LNCaP clone FGC (cell line): ENCODE measurements at places on chromosomes 7 and 10.

GRCh38 chr7:138768241-138768640, 29.6 kb upstream of the TMEM213 start:
- no peak for DNase-seq

GRCh38 chr7:127741764-127742375, 89.9 kb downstream of the SND1 start:
- no peak for DNase-seq

GRCh38 chr7:129163875-129164544, 19.5 kb downstream of the TSPAN33 start:
- peak; percentile 7 for DNase-seq

- DNase-seq = no peak
Measured at GRCh38 chr7:99005776-99006175, 127.4 kb downstream of the TRRAP start.

- DNase-seq = no peak
Measured at GRCh38 chr10:71079761-71080380, 132.5 kb upstream of the UNC5B start.

DNA sequence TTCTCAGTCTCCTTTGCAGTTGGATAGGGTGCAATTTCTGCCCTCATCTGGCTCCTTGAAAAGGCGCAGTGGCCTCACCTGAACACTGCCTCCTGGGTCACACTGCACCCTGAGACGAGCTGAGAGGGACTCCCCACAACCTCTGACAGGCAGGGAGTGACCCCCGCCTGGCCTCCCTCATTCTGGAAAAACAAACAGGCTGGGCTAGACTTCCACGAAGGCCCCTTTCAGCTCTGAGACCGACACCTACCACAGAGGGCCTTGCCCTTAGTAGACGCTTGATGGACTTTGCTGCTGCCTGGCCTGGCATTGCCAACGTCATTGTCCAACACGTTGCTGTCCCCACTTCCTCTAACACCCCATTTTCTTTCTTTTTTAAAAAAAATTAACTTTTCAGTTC, 8.6 kb downstream of the FAM241B start:
- no peak for DNase-seq

- DNase-seq = no peak
Measured at GRCh38 chr7:36015733-36016132, 137.3 kb upstream of the EEPD1 start.

DNA sequence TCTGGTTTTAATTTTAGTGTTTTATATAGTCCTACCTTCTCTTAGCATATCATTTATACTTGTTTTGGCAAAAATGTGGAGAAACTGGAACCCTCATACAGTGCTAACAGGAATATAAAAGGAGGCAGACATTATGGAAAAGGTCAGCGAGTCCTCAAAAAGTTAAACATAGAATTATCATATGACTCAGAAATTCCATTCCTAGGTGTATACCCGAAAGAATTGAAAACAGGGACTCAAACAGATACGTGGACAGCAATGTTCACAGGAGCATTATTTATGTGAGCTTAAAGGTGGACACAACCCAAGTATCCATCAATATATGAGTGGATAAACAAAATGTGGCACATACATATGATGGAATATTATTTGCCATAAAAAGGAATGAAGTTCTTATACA, 51.5 kb downstream of the VAX1 start:
- DNase-seq = no peak

DNA sequence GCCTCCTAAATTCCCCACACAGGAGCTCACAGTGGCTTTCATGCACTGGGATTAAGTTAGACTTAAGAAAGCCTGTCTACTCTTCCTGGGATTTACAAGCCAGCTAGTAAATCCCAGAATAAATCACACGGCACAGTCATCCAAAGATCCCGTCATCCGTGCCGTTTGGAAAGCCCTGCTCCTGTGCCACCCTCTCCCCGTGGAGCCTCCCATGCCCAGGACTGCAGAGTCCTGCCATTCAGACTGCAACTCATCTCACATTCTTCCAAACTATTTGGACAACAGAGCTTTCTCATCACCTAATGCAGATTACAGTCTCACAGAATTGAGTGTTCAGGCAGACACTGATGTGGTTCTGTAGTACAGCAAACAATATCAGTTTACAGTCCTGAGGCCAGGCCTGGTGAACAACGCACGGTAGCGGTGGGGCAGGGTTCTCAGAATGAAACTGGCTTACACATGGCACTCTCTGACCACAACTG, 166.5 kb downstream of the EGFR start:
- peak; percentile 55 for DNase-seq

DNA sequence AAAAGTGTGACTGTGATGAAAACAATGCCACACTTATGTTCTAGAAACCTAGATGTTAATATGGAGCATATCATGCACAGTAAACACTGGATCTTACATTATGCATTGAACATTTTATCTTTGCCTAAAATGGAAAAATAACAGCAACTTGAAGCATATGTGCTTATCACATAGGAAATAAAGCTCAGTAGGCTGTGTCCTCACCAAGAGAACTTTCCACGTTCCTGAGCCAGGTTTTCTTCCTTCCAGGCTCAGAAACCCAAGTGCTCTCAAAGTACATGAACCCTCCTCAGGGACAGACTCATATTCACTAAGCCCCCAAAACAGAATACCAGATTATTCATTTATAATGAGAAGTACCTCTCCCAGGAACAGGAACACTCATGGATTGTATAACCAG, 79.4 kb upstream of the PRKAR2B start:
- DNase-seq = no peak

- DNase-seq = peak; percentile 52
Measured at GRCh38 chr10:24360282-24361127, 151.6 kb downstream of the KIAA1217 start.

GRCh38 chr10:4001811-4002210, 216.8 kb upstream of the KLF6 start:
- no peak for DNase-seq

DNA sequence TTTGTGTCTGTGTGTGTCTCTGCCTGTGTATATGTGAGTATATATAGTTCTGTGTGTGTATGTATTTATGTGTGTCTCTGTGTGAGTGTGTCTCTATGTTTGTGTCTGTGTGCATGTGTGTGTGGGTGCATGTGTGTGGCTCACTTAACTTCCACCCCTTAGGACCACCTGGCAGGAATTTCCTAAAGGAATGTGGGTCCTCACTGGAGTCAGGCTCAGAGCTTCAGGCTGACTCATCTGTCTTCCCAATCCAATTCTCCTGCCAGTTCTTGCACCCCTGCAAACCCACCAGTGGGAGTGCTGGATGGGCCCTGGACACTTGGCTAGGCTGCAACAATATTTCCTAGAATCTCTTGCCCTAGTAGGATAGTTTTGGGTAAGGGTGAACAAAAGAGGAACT, 70.2 kb upstream of the GRB10 start:
- no peak for DNase-seq

- DNase-seq = no peak
Measured at GRCh38 chr7:68833422-68833821, 764.9 kb upstream of the AUTS2 start.

DNA sequence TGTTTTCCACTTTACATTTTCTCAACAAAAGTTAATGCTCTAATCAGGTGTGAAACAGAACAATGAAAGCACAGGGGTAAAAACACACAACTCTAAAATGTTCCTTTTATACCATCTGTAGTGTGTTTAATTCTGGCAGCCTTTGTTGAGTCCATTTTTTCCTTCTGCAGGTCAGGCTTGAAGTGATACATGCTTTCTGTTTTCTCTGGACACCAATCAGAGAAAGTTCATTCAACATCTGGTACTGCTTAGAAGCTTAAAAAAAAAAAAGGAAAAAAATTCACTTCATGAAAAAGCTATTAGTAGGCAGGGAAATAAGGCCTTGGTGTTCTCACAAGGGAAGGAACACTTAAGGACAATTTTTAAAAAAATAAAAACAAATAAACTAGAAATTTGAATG, 231.3 kb upstream of the RHOBTB1 start:
- no peak for DNase-seq

GRCh38 chr10:778626-779330, 89.3 kb upstream of the DIP2C start:
- no peak for DNase-seq

GRCh38 chr7:151060416-151061212, 1.2 kb downstream of the SLC4A2 start:
- DNase-seq = no peak

- DNase-seq = no peak
Measured at GRCh38 chr7:55065511-55066229, 46.9 kb downstream of the EGFR start.

DNA sequence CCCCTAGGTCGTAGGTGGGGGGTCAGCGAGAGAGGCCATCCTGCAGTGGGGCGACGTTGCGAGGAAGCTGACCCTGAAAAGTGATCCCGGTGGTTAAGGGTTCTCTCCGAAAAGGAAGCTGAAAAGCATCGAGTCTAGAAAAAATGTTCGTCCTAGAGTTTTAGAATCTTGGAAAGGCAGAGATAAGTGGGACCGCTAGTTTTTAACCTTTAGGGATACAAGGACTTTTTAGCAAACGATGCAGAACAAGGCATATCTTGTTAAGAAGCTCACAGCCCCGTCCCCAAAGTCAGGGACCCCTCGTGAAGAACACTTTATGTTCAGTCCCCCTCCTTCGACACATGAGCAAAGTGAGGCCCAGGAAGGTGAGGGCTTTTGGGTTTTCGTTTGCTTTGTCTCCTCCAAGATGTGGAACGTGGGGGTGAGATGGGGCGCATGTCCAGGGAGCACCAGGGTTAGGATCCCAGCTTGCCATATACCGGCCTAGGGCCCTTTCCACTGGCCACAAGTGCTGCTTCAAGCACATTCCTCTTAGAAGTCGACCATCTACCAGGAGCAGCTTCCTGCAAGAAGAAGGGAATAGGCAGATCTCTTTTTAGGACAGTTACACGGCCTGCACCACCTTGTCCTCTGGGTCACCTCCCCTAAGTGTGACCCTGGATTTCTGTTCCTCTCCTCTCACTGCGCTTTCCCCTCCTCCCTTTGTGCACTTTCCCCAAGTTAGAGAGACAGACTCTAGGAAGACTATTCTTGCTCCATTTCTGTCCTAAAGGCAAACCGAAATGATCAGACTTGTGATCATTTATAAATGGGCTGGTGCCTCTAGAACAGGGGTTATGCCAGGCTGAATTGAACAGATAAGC, 969 bp downstream of the SLC35G1 start:
- no peak for DNase-seq

DNA sequence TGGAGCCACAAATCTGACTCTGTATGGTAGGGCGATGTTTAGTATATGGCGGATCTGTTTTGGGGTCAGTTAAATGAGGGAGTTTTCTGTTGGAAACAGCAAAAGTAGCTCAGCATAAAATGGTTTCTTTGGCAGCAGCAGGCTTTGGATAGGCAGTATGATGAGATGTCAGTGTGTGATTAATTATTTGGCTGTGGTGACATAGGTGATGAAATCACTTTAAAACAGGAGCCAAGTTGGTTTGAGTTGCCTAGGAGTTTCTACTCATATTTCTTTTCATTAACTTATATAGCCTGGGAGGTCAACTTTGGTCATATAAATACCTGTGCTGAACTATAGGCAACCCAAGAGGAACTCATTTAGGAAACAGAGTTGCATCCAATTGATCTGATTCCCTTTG, 291.2 kb downstream of the LRMDA start:
- DNase-seq = no peak

DNA sequence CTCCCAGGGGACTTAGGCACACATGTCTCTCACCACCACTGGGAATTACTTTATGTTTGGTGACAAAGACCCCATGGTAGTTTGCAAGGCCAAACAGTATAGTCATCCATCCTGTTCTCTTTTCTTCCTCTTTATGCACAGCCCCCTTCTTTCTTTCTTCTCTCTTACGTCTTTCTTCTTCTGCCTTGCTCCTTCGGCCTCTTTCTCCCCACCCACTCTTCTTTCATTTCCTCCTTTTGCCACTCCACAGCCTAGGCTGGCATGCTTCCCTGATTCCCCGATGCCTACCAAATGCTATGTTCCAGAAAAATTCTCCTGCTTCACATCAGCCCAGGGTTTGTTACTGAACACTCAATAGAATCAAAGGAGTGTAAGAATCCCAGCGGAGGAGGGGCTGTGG, 62.4 kb upstream of the MKLN1 start:
- DNase-seq = no peak

DNA sequence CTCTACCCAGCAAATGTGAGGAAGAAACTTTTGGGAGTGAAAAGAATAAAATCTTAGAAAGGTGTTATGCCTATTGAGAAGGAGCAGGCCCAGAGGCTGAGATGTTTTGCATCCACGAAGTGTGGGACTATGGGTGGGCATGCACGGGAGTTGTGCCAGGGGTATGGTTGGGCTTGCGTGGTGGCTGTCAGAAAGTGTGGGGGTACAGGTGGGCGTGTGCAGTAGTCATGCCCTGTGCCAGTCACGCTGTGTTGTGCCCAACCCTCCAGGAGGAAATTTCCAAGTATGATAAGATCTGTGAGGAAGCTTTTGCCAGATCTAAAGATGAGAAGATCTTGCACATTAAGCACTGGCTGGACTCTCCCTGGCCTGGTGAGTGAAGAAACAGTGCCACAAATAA, 52.9 kb upstream of the ZMIZ2 start:
- DNase-seq = no peak

DNA sequence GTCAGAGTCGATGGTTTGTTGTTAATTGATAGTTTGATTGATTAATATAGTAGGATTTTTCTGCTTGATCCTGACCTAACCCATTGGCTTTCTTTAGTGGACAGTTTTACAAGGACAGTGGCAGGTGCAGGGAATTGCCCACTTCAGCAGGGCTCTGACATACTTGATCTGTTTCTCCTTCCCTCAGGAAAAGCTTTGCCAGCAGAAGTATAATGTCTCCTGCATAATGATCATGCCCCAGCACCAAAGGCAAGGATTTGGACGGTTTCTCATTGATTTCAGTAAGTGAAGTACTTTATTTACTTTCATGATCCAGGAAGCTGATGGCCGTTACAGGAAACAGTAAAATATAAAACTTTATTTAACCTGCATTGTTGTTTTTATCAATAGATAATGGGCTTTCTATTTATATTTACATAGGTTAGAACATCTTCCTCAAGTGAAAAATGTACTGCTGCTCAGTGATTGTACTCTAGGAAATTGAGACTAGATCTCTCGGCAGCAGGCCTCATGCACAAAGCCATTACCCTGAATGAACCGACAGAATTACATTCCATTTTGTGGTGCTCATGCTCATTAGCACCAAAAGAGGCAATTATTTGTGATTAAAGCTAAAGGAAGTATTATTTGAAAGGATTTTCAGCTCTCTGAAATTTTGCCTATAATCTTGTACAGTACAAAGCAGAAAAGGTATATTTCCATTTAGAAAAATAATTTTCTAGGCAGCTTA, 122.5 kb upstream of the SAMD8 start:
- no peak for DNase-seq

DNA sequence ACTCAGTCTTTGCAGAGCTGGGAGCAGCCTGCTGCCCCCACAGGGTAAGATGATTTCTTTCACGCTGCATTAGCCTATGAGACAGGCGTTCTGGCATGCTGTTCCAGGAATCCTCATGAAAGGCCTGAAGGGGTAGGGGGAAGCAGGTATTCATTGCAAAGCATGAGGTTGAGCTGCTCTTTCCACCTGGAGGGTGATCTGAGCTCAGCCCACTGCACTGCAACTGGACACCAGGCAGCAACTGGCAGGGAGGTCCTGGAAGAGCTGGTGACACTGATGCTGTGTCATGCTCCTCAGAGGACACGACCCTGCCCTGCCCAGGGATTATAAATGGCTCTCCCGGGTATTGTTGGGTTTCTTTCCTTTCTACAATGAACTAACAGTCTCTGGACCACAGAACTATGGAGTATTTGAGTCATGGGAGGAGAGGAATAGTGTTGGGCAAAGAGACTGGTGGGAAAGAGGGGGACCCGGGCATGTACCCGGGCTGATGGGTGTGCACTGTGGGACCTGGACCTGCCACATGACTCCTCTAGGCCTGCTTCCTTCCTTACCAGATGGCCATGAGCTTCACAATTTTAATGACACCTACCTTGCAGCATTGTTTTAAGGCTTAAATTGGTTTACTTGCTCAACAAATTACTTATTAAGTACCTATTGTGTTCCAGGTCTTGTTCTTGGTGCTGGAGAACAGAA, 24.3 kb downstream of the SLC25A28 start:
- DNase-seq = no peak
